Stimulated activated CD4-positive, alpha-beta T cell treated with anti-CD3 and anti-CD28 coated beads, Interleukin-1b, Interleukin-23, amount 100 ng/mL, for 4 hours (primary cell): ENCODE measurements at places on chromosomes 1 and 21.

DNA sequence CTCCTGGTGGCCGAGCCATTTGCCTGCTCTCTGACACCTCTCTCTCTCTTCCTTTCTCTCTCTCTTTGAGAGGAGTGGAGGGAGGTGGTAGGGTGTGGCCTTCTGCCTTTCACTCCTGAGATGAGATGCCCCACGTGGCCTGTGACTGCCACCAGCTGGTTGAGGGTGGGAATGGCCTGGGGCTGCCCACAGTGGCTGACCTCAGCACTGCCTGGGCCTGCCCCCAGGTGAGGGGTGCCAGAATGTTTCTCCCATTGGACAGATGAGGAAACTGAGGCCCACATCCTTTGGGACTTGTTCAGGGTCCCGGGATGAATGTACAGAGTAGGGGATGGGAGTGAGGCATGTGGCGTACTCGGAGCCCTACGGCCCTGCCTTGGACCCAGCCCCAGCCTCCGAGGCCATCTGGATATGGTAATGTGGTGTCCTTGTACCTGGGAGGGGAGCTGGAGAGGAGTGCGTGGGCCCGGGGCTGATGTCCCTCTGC, 12.7 kb upstream of the C1orf167 start:
- peak; percentile 24 for DNase-seq

- no peak for DNase-seq
These were observed 9.5 kb downstream of the RER1 start for GRCh38 chr1:2400950-2401649.

DNA sequence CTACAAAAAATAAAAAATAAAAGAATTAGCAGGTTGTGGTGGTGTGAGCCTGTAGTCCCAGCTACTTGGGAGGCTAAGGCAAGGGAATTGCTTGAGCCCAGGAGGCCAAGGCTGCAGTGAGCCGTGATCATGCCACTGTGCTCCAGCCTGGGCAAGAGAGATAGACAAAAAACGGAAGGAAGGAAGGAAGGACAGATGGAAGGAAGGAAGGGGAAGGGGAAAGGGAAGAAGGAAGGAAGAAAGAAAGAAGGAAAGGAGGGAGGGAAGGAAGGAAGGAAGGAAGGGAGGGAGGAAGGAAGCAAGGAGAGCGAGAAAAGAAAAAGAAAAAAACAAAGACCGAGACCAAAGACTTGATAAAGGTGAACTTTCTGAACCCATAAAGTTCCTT, 25.3 kb upstream of the RAP1A start:
- DNase-seq, result no peak

DNA sequence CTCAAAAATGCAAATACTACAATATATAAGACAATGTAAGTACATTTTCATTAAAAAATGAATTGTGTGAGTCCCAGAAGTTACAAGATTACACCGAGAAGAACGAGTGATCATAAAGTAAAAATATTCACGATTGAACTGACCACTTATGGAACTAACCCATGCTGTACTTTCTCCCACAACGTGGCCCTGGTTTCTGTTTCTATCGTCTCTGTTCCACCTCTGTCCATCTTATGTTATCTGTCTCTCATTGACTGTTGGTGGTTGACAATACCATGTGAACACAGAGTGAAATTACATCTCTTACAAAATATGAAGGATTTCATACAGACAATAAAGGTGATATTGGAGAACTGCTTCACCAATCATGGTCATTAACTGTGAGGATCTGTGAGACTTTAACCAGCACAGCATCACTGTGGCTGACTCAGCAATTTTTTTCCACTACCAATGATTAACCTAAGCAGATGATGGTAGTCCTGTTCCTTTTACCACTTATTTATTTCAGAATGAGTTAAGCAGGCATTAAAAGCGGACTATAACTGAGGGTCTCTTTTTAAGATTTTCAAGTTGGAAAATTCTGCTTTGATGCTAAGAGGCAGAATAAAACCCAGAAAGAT, 165.1 kb downstream of the TGFB2 start:
- DNase-seq, result no peak

DNA sequence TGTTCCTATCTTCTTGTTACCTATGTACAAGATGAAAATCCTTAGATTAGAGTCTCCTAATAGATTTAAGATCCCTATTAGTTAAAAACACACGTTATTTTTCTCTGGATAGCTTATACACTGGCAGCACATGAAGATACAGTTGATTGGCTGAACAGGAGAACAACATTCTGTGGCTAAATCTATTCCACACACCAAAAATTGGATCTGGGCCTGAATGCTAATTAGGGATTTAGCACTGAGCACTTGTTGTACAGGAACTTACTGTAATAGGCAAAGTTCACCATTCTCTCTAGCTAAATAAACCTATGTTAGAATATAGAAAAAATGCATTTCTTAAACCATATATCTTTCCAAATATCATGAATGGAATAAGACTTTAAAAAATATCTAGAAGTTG, 117.1 kb upstream of the PTGFR start:
- no peak for DNase-seq

- no peak for DNase-seq
These were observed 22.4 kb downstream of the PTAFR start for GRCh38 chr1:28154078-28154594.

DNA sequence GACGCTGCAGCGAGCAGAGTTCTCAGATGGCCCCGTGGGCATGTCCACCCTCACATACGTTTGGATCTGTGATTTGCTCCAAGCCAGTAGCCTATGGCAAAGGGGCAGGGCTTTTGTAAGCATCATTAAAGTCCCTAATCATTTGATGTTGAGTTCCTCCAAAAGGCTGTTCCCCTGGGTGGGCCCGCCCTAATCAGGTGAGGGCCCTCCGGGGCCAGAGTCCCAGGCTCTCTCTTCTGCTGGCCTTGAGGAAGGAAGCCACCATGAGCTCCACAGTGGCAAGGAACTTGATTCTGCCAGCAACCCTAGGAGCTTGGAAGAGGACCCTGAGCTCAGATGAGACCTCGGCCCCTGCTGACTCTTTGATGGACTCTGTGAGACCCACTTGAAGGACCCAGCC, 25.4 kb upstream of the AJAP1 start:
- DNase-seq, result no peak

DNA sequence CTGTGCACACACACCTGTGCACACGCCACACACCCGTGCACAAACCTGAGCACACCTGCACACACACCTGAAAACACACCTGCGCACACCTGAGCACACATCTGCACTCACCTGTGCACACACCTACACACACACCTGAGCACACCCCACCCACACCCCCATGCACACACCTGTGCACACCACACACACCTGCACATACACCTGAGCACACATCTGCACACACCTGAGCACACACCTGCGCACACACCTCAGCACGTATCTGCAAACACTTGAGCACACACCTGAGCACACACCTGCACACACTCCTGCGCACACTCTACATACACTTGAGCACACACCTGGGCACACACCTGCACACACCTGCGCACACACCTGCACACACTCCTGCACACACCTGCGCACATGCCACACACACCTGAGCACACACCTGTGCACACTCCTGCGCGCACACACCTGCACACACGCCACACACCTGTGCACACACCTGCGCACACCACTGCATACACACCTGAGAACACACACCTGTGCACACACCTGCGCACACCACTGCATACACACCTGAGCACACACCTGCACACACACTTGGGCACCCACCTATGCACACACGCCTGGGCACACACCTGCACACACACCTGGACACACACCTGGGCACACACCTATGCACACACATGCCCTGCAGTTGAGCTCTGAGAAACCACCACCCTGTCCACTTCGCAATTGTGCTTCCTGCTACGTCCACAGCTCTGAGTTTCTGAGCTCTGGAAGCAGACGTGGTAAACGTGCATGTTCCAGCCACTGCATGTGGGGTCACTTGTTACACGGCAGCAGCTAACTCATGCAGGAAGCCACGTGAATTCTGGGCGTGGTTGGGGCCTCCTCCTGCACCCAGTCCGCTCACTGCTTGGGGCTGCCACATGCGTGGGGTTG, 8.0 kb upstream of the C1orf159 start:
- DNase-seq, result no peak
